ENCODE measurements at places on chromosomes 2 and 18.

DNA sequence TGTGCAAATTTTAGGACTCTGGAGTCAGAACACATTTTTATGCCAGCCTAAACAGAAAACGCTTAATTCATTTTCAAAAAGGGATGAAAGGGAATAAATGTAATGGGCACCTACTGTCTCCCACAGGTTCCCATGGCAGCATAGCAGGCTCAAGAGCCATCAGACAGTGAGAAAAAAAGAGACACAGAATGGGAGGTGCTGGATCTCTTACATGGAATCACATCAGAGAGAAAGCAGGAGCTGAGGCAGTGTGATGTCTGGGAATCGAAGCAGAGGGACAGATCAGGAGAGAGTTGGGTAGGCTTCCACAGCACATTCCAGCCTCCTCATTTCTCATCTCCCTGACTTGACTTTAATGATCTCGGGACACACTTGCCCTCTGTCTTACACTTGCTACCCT, 684.3 kb downstream of the KCNJ3 start:
- ATAC-seq, result no peak

- no peak for ATAC-seq
These were observed 11.3 kb upstream of the TMEM214 start for GRCh38 chr2:27021253-27022049.

GRCh38 chr2:173572848-173573247, 218.2 kb downstream of the CDCA7 start:
- ATAC-seq, result no peak

DNA sequence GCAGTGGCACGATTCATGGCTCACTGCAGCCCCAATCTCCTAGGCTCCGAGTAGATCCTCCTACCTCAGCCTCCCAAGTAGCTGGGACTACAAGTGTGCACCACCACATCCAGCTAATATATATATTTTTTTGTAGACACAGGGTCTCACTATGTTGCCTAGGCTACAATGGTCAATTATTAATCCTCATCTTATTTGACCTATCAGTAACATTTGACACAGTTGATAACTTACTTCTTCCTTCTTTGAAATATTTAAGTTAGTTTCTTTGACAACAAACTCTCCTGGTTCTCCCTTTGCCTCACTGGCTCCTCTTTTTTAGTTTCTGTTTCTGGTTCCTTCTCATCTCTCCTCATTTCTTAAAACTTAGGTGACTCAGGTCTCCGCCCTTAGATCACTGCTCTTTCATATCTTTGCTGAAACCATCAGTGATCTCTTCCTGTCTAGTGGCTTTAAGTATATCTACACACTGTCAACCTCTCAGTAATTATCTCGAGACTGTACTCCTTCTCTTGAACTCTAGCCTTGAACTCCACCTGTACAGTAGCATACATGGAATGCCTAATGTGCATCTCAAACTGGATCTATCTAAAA, 11.5 kb downstream of the PGAP1 start:
- ATAC-seq, result peak; percentile 99

DNA sequence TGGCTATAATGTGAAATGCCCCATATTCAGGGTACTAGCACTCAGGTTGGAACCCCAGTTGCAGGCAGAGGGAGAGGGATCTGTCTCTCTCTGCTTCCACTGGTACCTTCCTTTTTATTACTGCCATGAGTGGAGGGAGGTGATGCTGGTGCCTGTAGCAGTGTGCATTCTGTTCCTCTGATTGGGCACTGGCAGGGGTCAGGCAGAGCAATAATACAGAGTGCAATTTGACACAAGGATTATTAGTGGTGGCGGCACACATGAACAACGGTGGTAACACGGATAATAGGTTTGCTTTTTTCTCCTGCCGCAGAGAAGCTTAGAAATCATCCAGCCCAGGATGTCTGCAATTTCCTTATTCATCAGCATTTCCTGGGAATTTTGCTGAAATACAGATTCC, 525.7 kb downstream of the SLC4A3 start:
- ATAC-seq, result no peak

GRCh38 chr2:86646865-86647264, 23.2 kb upstream of the RNF103 start:
- ATAC-seq, result no peak

DNA sequence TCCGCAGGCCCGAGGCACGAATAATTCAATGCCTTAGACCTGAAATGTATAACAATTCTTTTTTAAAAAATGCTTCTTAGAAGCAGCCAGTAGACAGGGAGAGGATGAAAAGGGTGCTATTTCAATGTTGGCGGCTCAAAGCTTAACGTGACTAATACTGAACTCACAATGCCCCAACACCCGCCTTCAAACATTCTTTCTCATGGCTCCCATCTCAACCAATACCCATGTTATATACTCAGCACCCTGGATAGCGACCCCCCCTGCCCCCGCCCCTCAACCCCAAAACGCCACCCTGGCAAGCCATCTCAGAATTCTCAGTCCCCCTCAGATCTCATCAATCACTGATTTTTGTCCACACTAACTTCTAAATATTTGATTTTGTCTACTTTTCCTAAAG, 4.4 kb downstream of the FBXO41 start:
- ATAC-seq, result no peak

DNA sequence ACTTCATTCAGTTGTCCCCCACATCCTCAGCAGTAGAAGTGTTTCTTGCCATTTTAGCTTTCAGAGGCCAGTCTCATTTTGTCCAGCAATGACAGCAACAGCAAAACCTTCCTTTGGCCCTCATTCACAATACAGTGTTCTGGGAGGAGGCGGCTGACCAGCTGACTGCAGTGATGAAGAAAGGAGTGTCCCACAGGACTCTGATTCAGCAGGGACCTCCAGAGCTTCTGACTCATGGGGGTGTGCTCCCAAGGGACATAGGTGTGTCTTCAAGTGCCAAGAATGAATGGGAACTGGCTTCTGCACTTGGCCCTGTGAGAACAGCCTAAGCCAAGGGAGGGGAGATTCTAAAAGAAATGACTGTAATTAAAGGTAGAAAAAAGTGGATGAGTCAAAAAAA, 147.0 kb upstream of the PELI1 start:
- no peak for ATAC-seq

- no peak for ATAC-seq
These were observed 84.2 kb upstream of the FAM136A start for GRCh38 chr2:70385966-70386595.

DNA sequence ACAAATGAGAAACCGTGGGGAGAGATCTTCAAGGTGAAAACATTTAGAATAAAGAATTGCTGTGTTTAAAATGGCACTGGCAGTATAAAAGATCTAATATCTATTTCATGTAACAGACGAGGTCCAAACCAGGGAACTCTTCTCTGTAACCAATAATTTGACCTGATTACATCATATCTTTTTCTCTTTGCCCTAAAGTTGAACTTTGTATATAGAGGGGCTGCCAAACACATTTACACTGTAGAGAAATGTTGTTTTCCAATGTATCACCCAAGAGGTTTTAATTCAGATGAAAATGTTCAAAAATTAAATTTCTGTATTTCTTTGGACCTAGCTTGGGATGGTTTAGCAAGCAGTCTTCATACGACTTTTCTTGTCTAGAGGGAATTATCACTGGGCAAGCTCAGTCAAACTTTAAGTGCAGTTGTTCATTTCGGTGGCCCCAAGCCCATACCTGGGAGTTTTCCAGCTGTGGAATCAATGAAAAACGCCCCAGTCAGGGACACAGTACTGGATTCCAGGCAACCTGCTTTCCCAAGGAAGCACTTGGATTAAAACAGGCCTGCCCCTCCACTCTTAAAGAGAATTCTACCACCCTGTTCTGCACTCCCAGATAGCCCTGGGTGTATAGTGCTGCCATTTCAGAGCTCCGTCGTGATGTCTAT, 208.5 kb upstream of the FN1 start:
- no peak for ATAC-seq

DNA sequence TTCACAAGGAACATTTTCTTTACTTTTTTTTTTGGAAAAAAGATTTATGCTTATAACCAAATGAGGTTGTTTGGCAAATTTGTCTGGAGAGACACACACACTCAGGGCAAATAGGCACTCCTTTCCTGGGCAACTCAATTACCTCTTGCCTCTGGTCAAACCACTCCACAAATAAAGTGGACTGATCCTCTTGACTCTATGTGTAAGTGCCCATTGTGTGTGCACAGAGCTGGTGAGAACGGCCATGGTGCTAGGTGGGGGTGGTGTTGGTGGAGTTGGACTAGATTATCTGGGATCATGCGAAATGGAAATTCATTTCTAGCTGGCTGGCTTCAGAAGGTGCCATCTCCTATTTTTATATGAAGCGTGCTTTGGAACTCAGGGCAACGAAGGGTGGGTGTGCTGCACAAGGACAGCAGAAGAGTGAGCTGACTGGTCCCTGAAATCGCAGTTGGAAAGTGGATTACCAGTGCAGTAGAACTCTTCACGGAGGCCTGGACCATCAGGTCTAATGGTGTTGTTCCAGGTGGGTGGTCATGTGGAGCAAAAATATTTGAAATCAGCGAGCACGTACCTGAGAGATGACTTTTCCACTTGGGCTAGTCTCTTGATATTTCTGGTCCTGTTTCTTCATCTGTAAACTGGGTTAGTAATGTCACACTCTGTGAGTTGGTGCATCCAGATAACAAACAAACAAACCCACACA, 149.9 kb downstream of the RPIA start:
- ATAC-seq, result no peak

DNA sequence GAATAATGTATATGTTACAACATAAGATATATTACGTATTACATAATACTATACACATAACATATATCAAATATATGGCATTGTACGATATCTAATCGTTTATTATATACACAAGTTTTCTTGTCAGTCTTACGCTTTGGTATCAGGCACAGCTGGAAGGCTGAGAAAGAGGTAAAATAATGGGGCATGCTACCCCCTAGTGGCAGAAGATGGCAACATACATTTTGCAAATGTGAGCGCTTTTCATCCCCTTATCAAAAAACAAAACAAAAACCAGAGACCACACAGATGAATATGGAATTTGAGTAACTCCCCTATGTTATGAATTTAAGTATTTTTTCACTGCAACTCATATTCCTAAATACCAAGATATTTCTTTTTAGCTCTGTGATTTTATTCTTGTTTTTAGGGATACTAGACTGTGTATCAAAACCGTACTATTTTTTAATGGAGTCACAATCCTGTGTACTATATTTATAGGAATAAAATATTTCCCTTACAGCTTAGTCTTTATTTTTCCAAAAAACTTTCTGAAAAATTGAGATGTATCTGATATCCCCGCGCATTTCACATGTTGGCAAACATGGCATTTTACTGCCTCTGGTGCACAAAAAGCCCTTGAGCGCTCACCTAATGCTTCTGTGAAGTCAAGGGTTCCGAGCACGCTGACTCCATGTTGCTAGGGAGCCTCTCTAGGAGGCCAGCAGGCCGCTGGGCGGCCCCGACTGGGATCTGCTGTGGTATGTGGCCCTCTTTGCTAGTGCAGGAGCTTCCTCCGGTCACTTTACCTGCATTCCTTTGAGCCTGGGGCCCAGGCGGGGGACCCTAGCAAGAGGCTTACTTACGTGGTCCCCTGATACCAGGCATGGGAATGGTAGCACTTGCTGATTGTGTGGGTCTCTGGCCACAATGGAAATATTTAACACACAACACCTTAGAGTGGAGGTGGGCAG, 62.5 kb downstream of the SLC4A3 start:
- no peak for ATAC-seq

- ATAC-seq, result no peak
These were observed 88.8 kb downstream of the GFPT1 start for GRCh38 chr2:69298261-69298660.

DNA sequence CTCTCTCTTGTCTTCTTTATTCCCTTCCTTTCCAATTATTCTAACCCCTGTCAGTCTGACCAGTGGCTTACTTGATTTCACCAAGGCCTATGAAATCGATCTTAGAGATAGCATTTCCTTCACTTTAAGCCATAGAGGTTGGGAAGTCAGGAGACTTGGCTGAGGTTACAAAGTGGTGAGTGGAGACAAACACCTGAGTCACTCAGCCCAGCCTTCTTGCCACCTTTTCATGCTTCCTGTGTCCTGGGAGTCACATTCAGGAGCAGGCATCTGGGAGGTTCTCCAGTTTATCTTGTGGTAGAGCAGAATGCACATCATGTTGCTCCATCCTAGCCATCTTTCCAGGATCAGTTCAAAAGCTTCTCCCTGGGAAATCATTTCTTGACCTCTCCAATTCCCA, 59.1 kb downstream of the VSNL1 start:
- no peak for ATAC-seq

DNA sequence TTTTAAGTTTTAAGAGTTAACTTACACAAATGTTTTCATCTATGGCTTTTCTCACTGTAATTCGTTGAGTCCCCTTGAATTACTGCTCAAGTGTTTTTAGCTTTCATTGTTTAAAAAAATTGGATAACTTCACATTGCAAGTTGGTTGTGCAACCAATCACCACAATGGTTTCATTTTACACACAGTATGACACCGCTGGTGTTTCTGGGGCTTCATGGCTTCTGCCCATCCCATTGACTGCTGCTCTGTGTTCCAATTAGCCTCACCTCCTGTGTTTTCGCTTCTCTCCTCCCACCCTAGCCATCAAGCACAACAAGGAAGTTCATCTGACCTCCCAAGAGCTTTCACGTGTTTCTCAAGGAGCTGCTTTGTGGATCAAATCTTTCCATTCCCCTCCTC, 199.1 kb upstream of the CHAC2 start:
- no peak for ATAC-seq

DNA sequence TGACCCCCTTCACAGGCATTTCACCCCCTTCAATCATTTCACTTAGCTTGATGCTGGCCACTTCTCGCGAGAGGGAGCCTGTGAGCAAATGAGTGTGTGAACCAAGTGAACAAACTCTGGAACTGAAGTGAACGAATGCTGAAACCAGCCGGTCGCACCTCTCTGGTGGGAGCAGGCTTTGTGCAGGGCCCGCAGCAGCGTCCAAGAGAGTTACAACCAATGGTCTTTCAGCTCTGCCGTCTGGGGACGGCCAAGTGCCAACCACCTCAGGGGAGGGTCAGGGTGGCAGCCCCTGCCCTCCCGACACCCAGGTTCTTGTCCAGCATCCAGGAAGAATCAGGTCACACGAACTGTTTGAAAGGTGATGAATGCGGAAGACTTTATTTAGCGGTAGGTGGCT, 764.0 kb downstream of the SUCLG1 start:
- ATAC-seq, result no peak

DNA sequence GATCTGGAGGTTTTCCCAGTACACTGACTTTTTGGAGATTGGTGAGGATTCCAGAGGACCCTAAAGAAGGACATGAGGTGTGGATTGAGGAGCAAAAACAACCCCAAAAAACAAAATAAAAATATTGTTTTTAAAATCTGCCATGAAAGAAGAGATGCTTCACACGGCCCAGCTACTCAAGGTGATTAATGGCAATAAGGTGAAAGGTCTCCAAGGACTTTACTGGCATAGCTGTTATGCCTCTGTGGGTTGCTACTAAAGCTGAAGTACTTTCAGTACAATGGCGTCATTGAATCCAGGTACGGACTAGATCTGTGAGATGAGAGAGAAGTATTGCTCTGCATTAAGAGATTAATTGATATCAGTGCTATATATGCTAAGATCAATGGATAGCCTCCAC, 606.4 kb downstream of the TDRD15 start:
- no peak for ATAC-seq

- ATAC-seq, result no peak
These were observed 16.5 kb upstream of the TGFA start for GRCh38 chr2:70570041-70570661.
